ENCODE measurements at places on chromosomes 5 and 9.

- DNase-seq, result no peak
These were observed 4.7 kb downstream of the ZFAND5 start for GRCh38 chr9:72360324-72360723.

GRCh38 chr9:91071184-91071990 is 269.8 kb downstream of the SYK start:
- no peak for DNase-seq

GRCh38 chr5:145636371-145636770 is 198.8 kb downstream of the PRELID2 start:
- DNase-seq, result no peak

DNA sequence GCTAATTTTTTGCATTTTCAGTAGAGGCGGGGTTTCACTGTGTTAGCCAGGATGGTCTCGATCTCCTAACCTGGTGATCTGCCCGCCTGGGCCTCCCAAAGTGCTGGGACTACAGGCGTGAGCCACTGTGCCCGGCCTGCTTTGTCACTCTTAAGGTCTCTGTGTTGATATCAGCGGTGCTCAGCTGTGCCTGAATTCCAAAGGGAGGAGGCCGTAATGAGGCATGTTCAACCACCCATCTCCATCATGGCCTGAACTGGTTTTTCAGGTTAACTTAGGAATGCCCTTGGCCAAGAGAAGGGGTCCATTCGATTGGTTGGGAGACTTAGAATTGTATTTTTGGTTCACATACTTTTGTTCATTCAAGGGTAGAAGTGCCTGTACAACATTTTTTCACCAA is 22.0 kb downstream of the HSD17B3 start:
- DNase-seq, result no peak

- no peak for DNase-seq
These were observed 64.2 kb downstream of the SLC25A46 start for GRCh38 chr5:110802998-110803397.

GRCh38 chr5:43020399-43020746 is 19.7 kb downstream of the ANXA2R start:
- no peak for DNase-seq

DNA sequence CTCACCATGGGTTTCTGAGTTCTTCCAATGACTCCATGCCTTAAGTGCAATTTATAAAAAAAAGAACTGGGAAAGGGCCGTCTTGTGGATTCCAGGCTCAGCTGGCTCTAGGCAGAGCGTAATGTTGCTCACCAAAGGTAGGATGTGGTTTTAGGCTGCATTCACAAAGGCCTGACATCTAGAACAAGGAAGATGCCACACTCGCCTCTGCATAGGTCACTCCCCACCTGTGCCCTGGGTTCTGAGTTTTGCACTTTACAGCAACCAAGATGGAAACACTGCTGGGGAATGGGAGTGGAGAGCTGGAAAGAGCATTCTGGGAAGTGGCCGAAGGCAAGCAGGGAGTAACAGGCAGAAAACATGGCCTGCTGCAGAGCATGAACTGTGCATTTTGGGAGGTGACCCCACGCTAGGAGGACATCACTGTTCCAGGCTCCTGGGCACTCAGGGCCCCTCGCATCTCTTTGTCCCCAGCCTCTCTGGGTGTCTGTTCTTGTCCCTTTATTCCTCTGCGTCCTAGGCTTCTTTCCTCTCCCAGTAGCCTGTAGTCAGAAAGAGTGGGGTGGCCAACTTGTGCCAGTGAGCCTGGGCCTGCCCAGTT is 12.3 kb downstream of the FCN2 start:
- no peak for DNase-seq

- no peak for DNase-seq
These were observed 37.0 kb downstream of the MAMDC2 start for GRCh38 chr9:70080481-70081119.

- DNase-seq, result no peak
These were observed 258.4 kb upstream of the TAS2R1 start for GRCh38 chr5:9888501-9888901.

GRCh38 chr9:116327701-116328405 is 174.3 kb downstream of the PAPPA start:
- no peak for DNase-seq

DNA sequence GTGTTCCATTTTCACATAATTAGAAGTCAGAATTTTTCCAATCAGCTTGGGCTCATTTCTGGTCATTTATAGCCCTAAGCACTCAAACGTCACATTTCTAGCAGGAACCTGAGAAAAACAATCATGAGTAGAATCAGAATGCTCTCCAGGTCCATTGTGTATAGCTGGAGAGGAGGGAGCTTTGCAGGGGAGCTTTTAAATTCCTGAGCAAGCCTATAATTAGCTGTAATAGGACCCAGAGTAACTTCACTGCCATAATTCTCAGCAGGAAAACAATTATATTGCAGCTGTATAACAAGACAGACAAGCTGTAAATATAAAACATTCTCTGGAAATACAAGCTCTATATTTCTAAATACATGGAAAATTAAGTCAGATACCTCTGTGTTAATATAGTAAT is 637.6 kb upstream of the SGCD start:
- DNase-seq, result no peak

DNA sequence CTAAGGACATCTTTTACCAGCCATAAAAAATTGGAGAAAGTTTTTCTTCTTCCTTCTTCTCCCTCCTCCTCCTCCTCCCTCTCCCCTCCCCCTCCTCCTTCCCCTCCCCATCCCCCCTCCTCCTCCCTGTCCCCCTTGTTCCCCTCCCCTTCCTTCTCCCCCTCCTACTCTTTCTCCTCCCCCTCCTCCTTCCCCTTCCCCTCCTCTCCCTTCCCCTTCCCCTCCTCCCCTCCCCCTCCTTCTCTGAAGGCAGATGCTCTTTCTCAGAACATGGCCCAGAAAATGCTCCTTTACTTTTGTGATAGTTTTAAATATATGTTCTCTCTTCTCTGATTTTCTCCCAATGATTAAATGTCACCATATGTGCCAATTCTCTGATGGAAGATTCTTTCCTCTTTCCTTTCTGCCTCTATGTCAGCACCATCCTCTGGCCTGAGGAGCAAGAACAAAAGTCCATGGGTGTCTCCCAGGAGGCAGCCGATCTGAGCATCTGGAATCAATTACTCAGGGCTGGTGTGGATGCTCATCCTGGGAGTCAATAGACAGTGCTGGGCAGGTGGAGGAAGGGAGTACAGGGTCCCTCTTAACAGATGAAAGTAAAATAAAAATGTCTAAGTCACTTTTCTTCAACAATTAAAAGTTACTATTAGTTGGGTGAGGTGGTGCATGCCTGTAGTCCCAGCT is 63.0 kb upstream of the GNA14 start:
- no peak for DNase-seq

GRCh38 chr9:3331801-3332200 is 194.0 kb downstream of the RFX3 start:
- no peak for DNase-seq

GRCh38 chr5:130425424-130425823 is 521.2 kb downstream of the CHSY3 start:
- DNase-seq, result no peak

DNA sequence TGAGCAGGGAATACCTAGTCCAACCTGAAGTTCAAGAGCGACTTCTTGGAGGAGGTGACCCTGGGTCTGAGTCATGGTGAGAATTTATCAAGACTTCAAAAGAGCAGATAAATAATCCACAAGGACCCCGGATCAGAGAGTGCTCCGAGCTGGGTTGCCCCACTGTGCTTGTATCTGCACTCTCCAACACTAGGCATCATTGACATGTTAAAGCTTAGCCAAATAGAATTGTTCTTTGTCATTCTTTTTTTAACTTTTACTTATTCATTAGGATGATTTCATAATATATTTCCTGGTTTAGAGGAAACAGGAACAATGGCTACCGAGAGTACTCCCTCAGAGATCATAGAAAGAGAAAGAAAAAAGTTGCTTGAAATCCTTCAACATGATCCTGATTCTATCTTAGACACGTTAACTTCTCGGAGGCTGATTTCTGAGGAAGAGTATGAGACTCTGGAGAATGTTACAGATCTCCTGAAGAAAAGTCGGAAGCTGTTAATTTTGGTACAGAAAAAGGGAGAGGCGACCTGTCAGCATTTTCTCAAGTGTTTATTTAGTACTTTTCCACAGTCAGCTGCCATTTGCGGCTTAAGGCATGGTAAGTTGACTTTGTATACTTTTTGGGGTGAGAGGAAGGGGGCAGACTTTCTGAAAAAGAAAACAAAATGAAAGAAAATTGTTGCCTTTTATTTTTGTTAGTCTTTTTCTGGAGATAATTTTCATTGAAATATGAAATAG is at the start of gene CARD6:
CARD6 (plus strand) TSS at position 300 of the 738 bp plus-strand sequence; CDS start at position 316, 16 bp downstream.
- no peak for DNase-seq

DNA sequence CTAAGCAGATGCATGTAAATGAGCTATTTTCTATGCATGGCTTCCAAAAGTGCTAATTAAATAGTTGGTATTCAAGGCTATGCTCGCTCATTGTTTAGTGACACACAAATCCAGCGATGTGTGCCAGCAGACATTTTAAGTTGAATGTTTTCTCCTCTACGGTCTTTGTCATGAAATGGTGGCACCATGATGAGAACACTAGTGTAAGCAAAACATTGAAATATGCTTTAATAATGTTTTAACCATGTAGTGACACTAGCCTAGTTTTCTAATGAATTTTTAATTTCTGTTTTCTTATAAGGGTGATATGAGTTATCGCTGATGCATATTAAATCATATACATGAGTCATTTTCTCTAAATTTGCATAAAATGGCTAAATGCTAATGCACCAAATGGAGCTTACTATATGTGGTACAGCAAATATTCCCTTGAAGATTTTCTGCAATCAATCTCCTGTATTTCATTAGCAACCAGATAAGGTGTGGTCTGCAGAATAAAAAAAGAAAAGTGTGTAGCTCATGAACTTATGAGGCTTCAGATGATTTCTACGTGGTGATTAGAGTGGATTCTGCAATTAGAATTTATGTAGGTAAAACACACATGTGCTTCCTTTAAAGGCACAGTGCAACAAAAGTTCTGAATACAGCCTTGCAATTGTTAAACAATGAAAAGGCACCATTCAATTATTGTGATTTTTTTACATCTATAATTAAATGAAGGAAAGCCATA is 226.6 kb downstream of the MEF2C start:
- DNase-seq, result no peak

DNA sequence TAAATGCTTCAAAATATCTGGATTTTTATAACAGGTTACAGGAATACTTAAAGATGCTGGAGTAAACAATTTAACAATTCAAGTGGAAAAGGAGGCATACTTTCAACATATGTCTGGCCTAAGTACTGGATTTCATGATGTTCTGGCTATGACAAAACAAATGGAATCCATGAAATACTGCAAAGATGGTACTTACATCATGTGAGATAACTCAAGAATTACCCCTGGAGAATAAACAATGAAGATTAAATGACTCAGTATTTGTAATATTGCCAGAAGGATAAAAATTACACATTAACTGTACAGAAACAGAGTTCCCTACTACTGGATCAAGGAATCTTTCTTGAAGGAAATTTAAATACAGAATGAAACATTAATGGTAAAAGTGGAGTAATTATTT is 35.6 kb downstream of the SLC30A5 start:
- DNase-seq, result no peak

GRCh38 chr9:9919174-9919775 is 693.5 kb downstream of the PTPRD start:
- no peak for DNase-seq

- DNase-seq, result no peak
These were observed 5.4 kb upstream of the RABL6 start for GRCh38 chr9:136802321-136802720.

DNA sequence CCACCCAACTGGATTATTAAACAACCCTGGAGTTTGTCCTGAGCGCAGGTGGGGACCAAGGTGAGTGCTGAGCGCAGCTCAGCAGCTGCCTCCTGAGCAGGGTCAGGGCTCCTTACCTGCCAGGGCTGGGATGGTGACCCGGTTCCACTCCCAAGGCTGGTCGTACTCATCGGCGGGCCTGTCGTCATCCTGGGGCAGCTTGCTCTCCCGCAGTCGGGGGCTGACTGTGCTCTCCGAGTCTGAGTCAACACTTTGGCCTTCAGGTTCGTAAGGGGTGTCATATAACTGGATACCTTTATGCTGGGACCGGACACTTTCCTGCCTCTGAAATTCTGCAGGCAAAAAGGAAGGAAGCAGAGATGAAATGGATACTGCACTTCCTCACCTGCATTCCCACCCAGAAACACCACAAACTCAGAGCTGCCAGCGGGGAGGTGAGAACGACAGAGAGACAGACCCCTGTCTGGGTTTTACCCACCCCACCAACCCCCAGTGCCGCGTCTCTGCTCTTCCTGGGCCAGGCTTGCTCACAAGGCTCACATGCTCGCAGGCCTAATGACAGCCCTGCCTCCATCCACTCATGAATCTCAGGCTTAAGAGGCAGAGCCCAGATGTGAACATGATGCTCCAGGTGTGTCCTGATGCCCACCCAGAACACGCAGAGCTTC is 70.7 kb upstream of the SLC25A51 start:
- no peak for DNase-seq

- DNase-seq, result no peak
These were observed 11.6 kb downstream of the C9orf72 start for GRCh38 chr9:27561685-27562084.

DNA sequence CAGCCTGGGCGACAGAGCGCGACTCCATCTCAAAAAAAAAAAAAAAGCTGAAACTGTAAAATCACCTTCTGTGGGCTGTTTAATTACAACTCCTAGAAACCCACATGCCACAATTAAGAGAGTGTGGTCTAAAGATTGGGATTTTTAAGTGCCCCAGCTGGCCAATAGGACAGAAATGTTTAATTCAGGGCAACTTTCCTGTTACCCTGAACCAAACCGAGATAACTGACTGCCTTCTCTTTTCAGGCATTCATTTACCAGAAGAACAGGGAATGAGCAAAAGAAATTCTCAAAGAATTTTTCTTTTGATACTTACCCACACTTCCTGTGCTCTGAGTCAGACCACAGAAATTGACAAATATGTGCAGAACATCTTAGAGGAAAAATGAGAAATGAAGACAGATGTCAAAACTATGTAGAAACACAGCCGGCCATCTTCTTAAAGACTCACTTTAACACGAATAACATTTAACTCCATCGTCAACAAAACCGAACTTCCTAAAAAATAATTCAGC is 221.3 kb upstream of the DAPK1 start:
- no peak for DNase-seq

DNA sequence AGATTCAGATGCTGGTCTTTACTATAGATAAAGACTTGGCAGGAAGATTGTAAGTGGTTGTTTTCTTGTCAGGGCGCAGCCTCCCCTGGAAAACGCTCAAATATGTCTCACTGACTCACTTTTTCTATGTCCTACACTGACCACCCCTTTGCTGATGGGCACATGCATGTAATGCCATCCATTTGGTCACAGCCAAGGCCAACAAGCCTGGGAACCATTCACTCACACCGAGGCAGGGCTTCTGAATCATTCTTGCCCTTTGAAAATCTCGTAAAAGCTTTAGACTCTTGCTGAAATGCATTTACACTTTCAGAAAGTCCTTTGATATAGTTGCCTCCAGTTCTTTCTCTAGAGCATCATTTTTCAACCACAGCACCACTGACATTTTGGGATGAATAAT is 249.4 kb downstream of the ACTL7B start:
- no peak for DNase-seq
